Naive thymus-derived CD4-positive, alpha-beta T cell (primary cell): ENCODE measurements at places on chromosomes 3 and 15.

- DNase-seq = no peak
Measured at GRCh38 chr3:188537606-188538005, 383.6 kb downstream of the LPP start.

GRCh38 chr3:46372492-46373359 is 2.0 kb downstream of the CCR5 start:
- DNase-seq = no peak

DNA sequence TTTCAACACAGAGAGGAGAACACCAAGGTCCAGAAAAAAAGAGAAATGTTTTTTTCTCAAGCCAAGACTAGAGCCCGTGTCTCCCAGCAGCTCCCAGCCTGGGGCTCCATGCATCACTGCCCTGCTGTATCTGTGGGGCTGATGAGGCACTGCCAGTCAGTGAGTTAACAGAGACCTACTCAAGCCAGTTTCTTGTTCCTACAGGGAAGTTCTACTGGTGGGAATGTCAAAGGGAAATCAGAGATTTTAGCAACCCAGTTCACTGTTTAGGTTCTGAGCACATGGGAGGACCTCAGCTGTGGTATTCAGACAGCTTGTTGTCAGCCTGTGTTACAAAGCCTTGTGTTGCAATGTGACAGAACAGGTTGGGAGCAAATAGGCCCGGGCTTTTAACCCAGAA is 234.3 kb downstream of the TLE3 start:
- no peak for DNase-seq

- no peak for DNase-seq
Measured at GRCh38 chr15:98896802-98897732, 110.5 kb downstream of the PGPEP1L start.

DNA sequence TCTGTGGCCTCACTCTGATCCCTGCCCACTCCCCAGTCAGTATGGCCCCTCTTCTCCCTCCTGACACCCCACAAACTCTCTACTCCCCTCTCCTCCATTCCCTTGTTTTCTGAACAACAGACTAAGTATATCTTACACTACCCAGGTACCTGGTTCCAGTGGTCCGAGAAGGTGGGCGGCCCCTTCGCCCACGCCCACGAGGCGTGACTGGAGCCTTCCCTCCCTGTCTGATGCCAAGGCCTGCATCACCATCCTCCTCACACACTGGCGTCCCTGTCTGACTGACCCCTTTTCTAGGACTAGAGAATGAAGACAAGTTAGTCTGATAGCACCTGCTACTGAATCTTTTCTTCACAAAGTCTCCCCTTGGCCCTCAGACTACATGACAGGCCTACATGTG is 50.0 kb downstream of the TUBGCP4 start:
- no peak for DNase-seq

GRCh38 chr3:16529264-16529663 is 15.8 kb upstream of the RFTN1 start:
- DNase-seq = no peak

DNA sequence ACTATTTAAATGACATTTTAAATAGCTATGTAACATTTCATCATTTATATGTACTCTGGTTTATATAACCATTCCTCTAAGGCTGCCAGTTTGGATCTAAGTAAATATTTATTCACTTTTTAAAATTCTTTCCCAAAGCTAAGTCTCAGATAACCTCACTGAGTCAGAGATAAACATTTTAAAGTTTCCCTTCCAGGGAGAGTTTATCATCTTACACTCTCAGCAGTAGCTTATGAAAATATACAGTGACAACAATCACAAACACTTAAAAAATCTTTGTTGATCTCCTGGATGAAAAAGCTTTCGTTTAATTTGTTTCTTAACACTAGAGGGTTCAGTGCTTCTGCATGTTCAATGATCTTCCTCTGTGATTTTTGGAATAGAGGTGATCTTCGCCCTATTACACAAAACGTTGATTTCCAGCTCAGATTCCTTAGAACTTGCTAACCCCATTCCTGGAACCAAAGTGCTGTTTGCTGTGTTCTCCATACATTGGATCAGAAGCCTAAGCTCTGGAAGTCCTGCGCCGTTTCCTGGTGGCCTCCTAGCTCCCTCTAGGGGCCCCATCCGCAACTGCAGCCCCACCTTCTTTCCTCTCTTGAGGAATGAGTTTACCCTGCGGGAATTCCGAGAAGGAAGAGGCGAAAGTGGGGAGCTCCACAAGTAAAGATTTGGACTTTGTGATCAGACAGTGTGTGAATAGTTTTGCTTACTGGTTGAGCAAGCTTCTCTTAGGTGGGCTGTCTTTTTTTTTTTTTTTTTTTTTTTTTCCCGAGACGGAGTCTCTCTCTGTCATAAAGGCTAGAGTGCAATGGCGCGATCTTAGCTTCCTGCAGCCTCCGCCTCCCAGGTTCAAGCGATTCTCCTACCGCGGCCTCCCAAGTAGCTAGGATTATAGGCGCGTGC is 29.3 kb upstream of the SACM1L start:
- peak; percentile 8 for DNase-seq

DNA sequence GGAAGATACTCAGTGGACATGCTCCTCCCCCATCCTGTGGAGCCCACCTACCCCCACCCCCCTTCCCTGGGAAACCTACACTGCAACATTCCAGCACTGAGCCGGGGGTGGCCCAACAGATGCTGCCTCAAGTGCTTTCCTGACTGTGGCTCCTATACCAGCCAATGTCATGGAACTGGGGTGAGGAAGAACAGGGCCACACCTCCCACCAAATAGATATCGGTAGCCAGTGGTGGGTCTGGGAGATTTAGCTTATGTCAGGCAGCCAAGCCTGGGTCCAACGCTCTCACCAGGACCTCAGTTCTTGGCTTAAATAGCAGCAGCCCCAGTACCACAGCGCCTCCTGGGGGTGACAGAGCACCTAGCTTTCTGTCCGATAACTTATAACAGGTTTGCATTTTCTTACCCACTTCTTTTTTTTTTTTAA is 30.3 kb downstream of the CDC25A start:
- DNase-seq = no peak

- DNase-seq = no peak
Measured at GRCh38 chr3:30502742-30503073, 103.7 kb upstream of the TGFBR2 start.

GRCh38 chr15:77027111-77027696 is 32.3 kb downstream of the PSTPIP1 start:
- DNase-seq = peak; percentile 18

GRCh38 chr3:25257026-25257425 is 171.0 kb upstream of the RARB start:
- no peak for DNase-seq

GRCh38 chr3:18444595-18445400 is 19.7 kb upstream of the SATB1 start:
- peak; percentile 87 for DNase-seq

DNA sequence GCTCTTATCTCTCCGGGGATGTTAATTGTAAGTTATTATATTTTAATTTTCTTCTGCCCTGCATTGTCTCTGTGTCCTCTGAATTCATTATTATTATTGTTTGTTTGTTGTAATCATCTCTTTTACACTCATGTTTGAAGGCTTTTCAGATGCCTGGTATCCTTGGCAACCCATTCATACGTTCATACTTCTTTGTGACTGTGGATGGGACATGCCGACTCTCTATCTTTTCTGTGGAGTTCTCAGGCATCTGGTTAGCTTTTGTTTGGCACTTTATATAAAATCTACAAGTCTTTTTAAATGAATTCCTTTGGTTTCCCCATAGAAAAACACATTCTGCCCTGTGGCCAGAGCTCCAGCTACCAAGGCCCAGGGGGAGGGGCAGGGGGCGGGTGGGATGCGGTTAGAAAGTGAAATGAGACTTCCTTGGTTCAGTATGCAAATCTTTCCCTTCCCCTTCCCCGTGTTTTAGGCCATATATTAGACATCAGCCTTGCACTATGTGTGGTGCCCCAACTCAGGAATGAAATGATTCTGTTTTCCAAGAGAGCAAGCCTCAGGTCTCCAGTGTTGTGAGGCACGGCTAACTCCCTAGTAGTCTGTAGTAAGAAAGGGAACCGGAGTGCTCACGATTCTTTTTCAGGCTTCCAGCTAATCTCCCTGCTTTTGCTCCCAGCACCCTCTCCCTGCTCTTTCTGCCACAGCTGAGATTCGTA is 79.2 kb downstream of the SST start:
- no peak for DNase-seq

DNA sequence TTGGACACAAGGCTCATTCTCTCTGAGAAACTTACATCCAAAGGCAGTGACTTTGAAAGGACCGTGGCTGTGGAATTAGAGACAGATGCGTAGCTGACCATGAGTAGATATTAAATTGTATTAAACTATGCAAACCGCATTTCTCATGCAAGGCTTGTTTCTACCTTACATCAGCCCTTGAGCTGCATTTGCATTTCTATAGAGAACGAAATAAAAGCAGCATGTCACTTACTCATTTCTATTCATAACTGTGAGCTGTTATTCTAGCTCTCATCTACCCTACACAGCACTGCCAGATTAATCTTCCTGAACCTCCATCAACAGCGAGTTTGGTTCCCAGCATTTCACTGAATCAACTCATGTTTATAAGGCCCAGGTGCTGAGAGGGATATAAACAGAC is 72.3 kb downstream of the THSD4 start:
- no peak for DNase-seq
